ENCODE measurements at places on chromosomes 12 and 14. TPM values are rescaled to one million over a fixed set of nuclear protein-coding genes. Genes with fewer than 3 reads are reported as not detected.

Gene LRIG3
- not detected for total RNA-seq

- no peak overlapping the region for H3K27ac ChIP-seq
- H3K36me3 ChIP-seq, result no peaks in the 10 kb centered on the region
- H3K27me3 ChIP-seq, result no peaks in the 10 kb centered on the region
- no peak for DNase-seq
Measured at GRCh38 chr14:38185671-38186070, 22.0 kb upstream of the SSTR1 start.

- H3K27ac ChIP-seq, result no peak overlapping the region
- peaks cover 5% of the 10 kb centered on the region for H3K27me3 ChIP-seq
- no peak overlapping the region for H3K4me3 ChIP-seq
- DNase-seq, result no peak
Measured at GRCh38 chr14:77378701-77379100, 1.5 kb downstream of the SAMD15 start.

Gene SYT1
- total RNA-seq, result not detected

Gene IRF9
- total RNA-seq, result 221 TPM

- no peak overlapping the region for H3K27ac ChIP-seq
- no peak overlapping the region for H3K4me3 ChIP-seq
- no peak for DNase-seq
- no peaks in the 10 kb centered on the region for H3K36me3 ChIP-seq
- peaks cover 38% of the 10 kb centered on the region for H3K27me3 ChIP-seq
- peaks cover 13% of the 10 kb centered on the region for H3K4me1 ChIP-seq
Measured at GRCh38 chr12:21942377-21942703, 1.1 kb upstream of the ABCC9 start.

Gene PEX5
- 21.0 TPM for total RNA-seq

Gene TTC9
- 14.8 TPM for total RNA-seq

DNA sequence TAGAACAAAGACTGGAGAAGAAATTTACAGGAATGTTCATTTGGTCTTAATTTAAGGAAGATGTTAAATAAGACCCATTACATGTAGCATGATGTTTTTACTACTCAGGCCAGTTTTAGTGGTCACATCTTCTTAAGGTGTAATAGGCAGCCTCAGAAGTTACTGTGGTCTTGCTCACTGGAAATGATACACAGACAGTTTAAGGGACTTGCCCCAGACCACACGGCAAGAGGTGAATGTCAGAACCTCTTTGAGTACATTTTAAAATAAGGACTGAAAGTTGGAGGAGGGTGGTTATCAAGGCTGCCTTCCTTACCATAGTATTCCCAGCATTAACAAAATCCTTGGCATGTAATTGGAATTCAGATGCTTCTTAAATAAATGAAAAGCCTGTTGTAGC, 37.9 kb downstream of the LRRK2 start:
- no peak overlapping the region for H3K27ac ChIP-seq
- H3K36me3 ChIP-seq, result no peaks in the 10 kb centered on the region
- no peaks in the 10 kb centered on the region for H3K4me1 ChIP-seq
- no peaks in the 10 kb centered on the region for H3K27me3 ChIP-seq
- H3K4me3 ChIP-seq, result no peak overlapping the region

Gene LUM
- not detected for total RNA-seq

Gene GRIP1
- total RNA-seq, result 0.29 TPM

DNA sequence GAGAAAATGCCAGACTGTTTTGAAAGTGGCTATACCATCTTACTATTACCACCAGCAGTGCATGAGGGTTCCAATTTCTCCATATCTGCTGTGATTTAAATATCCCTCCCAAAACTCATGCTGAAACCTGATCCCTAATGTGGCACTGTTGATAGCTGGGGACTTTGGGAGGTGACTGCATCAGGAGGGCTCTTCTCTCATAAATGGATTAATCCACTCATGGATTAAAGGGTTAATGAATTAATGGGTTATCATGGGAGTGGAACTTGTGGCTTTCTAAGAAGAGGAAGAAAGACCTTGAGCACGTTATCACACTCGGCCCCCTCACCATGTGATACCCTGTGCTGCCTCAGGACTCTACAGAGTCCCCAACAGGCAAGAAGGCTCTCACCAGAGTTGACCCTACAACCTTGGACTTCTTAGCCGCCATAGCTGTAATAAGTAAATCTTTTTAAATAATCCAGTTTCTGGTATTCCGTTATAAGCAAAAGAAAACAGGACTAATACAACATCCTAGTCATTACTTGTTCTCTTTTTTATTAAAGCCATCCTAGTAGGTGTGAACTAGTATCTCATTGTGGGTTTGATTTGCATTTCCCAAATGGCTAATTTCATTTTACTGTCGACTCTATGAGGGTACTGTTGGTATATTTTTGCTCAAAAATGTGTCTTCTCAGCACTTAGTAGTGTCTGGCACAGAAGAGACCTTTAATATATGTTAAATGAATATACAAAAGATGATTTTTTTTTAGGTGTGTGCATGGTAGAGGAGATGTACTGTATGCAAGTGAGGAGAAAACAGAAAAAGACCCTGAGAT, 14.3 kb downstream of the PPP1R12A start:
- H3K27ac ChIP-seq, result no peak overlapping the region
- peaks cover 27% of the 10 kb centered on the region for H3K4me1 ChIP-seq
- no peak overlapping the region for H3K4me3 ChIP-seq
- DNase-seq, result no peak
- H3K27me3 ChIP-seq, result no peaks in the 10 kb centered on the region

DNA sequence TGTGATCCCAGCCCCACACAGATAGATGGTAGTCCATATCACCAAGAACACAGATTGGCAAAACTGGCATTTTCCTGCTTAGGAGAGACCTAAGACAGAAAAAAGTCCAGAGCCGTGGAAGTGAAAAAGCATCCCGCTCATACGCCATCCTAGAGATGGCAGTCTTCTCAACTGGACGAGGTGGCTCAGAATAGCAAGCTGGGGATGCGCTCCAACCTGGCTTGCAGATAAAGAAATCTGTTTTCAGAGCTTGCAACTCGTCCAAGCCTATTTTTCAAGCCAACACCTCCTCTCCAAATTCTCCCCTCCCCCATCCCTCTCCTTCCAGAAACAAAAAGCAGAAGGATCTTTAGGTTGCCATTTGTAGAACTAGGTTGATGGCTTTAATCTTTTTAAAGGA, 74.3 kb upstream of the OTX2 start:
- H3K4me1 ChIP-seq, result no peaks in the 10 kb centered on the region
- peaks cover 15% of the 10 kb centered on the region for H3K27me3 ChIP-seq
- H3K27ac ChIP-seq, result no peak overlapping the region
- no peak overlapping the region for H3K4me3 ChIP-seq

DNA sequence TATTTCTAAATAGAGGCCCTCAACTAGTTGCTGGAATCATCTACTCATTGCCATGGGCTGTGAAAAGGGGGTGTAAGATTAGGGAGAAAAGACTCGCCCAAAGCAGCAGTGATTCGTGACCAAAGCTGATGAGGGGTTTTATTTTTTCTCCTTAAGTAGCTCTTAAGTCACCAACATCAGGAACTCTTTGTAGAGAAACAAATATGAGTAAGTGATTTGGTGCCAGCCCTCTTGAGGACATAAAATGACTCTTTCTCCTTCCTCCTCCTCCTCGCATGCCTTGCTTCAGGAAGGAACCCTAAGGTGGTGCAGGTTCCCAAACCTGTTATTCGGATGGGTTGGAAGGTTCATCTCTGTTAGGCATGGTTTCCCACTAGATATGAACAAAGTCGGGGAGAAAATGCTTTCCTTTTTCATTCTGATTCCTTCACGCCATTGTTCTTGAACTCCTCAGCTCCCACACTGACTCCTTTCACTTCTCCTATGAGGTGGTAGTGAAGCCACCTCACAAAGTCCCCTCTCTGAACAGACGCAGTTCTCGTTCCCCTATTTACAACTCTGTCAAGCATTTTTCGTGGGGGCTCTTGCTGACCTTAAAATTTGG, 113.4 kb downstream of the ETV6 start:
- H3K27ac ChIP-seq, result no peak overlapping the region
- no peak for DNase-seq
- peaks cover 46% of the 10 kb centered on the region for H3K4me1 ChIP-seq
- no peak overlapping the region for H3K4me3 ChIP-seq
- peaks cover 9% of the 10 kb centered on the region for H3K36me3 ChIP-seq

Gene SLC41A2
- total RNA-seq, result 2.0 TPM

DNA sequence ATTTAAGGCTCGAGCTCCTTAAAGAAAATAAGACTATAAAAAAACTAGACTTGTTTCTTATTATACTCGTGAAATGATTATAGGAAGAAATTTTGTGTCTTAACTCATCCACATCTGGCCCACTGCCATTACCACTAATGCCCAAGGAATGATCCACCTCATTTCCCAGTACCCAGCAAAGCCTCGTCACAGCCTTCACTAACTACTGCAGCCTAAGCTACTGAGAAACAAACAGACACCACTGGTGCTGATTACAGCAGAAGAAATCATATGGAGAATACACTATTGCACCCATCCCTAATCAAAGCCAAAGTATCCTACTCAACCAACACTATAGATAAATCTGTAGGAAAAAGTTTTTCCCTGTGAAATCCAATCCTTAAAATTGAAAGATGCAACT, 205.3 kb upstream of the NAV3 start:
- no peak for DNase-seq
- no peaks in the 10 kb centered on the region for H3K4me1 ChIP-seq
- H3K36me3 ChIP-seq, result no peaks in the 10 kb centered on the region
- no peaks in the 10 kb centered on the region for H3K27me3 ChIP-seq
- H3K27ac ChIP-seq, result no peak overlapping the region
- H3K4me3 ChIP-seq, result no peak overlapping the region

Gene RPL10L
- total RNA-seq, result not detected

GRCh38 chr12:40222247-40222646, 2.5 kb upstream of the LRRK2 start:
- H3K27ac ChIP-seq, result no peak overlapping the region
- H3K4me3 ChIP-seq, result no peak overlapping the region
- no peaks in the 10 kb centered on the region for H3K36me3 ChIP-seq

DNA sequence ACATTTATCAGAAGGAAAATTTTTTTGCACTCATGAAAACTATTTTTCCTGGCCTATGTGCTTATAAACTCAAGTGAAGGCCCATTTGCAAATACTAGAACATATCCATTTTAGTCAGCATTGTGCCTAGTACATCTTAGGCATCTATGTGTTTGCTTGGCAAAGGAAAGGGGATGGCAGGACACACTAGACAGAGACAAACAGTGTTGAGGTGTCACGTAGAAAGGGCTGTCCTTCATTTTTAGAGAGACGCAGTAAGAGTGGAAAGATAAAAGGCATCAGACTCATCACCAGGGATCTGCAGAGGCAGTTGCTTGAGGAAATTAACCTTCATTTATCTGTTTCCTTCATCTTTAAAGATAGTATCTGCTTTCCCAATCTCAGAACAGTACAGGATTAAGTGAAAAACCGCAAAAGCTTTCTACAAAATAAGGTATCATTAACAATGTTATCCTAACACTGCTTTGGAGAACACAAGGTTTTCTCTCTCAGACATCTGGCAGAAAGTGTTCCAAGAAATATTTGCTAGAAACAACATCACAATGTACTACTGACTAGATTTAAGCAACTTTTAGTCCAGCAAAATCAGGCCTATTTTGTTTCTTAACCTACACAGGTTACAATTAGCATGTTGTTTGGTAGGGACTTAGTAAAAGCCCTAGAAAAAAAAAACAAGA, 2.0 kb downstream of the YBX3 start:
- peaks cover 23% of the 10 kb centered on the region for H3K27me3 ChIP-seq
- H3K36me3 ChIP-seq, result peaks cover 19% of the 10 kb centered on the region
- peaks cover 55% of the 10 kb centered on the region for H3K4me1 ChIP-seq
- DNase-seq, result no peak
- peak overlapping the region; percentile 43 for H3K27ac ChIP-seq

DNA sequence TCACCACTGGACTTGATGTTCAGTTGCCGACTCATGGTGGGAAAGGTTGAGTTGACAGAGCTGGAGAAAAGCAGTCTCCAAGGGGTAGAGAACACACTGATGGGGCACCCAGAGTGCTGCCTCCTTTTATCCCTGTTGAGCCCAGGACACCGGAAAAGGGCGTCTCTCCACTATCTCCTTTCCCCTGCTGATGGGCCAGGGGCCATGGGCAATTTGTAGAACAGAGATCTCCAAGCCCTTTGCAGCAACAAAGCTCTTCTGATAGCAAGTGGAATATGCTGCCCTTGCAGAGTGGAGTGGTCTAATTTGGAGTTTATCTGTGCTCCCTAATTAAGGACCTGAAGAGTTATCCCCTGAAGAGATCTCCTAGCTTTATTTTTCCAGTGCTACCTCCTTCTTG, at the start of gene KRT74:
KRT74 (minus strand) TSS at position 101 of the 400 bp plus-strand sequence; CDS start at position 35, 66 bp downstream.
- DNase-seq, result no peak
- H3K27ac ChIP-seq, result no peak within 1 kb of the TSS
- no peak within 1 kb of the TSS for H3K4me3 ChIP-seq
- H3K36me3 ChIP-seq, result no peaks in the 10 kb centered on the region
- peaks cover 6% of the 10 kb centered on the region for H3K4me1 ChIP-seq

- H3K4me1 ChIP-seq, result no peaks in the 10 kb centered on the region
- H3K27ac ChIP-seq, result no peak overlapping the region
- DNase-seq, result no peak
- H3K27me3 ChIP-seq, result no peaks in the 10 kb centered on the region
- no peak overlapping the region for H3K4me3 ChIP-seq
- H3K36me3 ChIP-seq, result no peaks in the 10 kb centered on the region
Measured at GRCh38 chr12:117835156-117835555, 133.6 kb downstream of the KSR2 start.

Gene NPFF
- not detected for total RNA-seq

Gene RDH5
- total RNA-seq, result 12.0 TPM

Gene NRIP2
- total RNA-seq, result not detected
